ENCODE measurements at places on chromosomes 5 and 9.
A peak's percentile ranks its signal among the peaks of the same experiment; 100 is the strongest.

- DNase-seq = peak; percentile 19
These were observed 188.2 kb downstream of the TRIO start for GRCh38 chr5:14331386-14331781.

DNA sequence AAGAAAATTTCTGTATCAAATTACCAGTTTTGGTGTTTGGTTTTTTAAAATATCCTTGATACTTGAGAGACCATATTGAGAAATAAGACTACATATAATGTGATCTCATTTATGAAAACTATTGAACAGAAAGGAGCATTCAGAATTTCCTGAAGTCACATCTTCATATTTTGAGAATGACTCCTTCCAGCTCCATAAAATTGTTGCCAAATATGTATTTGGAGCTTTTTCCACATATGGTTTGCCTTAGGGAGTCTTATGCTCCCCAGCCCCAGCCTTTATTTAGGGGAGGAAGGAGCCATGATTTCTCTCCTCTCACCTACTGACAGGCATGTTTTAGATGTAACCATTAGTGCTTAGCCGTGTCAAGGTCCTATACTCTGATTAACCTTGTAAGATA lies 51.1 kb downstream of the GCNT1 start:
- no peak for DNase-seq

DNA sequence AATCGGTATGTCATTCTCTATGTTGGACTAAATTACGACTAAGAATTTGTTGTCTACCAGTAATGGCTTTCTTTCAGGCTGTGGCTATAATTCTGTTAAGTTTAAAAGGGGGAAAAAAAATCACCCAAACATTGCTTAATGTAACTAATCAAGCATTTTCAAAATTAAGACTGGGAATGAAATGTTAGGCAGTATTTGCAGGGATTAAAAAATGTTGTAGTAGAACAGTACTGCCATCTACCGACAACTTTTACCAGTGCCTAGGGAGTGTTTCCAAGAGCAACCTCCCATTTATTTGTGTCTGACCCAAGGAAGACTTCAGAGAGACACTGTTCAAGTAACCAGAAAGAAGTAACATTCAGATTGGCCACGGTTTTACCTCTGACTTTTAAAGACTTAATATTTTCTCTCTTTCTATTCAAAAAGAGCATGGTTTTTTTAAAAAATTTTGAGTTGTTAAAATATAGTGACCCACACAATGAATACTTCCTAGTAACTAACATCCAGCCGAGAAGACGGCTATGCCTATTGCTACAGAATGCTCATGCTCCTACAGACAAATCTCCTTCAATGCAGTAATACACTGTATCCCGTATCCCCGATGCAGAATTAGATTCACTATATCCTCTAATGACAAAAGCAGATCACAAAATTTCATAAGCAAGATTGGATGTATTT lies 92.4 kb downstream of the ARL15 start:
- DNase-seq = peak; percentile 5

GRCh38 chr9:129385211-129385934 lies 207.3 kb upstream of the IER5L start:
- DNase-seq = no peak

GRCh38 chr5:4205398-4205797 lies 609.8 kb downstream of the IRX1 start:
- DNase-seq = no peak

DNA sequence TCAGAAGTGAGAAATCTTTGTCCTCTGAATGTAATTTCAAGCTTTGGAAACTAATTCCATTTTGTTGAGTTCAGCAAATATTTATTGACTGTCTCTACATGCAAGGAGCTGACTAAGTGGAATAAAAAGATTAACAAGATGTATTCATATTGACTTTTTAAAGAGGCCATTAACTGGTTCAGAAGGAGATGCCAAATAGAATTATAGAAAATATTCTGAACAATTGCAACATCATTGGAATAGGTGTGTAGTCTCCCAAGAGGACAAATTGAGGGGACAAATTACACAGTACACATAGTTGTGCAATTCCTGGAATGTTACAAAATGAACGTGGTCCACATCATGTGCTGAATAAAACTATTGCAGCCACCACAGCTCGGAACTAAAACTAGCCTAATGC lies 224.2 kb downstream of the NPR3 start:
- DNase-seq = no peak

GRCh38 chr5:73901043-73901442 lies 275.0 kb downstream of the ARHGEF28 start:
- no peak for DNase-seq

- DNase-seq = no peak
These were observed 31.7 kb upstream of the SCAMP1 start for GRCh38 chr5:78328585-78329173.

DNA sequence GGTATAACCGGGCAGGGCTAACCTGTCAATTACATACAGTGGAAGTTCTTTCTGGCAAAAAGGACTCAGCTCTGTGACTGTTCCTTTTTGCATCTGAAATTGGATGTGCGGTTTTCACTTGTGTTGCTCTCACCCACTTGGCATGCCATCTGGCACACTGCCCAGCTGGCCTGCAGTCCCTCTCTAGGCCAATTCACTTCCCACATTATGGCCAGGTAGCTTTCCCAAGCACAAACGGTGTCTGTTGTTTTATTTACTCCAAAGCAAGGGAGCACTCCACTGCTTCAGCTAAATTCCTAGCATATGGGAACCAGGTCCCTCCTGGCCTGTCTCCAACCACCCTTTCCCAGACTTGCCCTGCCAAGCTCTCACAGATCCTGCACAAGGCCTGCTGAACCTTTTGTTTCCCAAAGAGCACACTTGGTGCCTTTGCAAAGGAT lies 132.5 kb downstream of the SEMA6A start:
- DNase-seq = no peak

DNA sequence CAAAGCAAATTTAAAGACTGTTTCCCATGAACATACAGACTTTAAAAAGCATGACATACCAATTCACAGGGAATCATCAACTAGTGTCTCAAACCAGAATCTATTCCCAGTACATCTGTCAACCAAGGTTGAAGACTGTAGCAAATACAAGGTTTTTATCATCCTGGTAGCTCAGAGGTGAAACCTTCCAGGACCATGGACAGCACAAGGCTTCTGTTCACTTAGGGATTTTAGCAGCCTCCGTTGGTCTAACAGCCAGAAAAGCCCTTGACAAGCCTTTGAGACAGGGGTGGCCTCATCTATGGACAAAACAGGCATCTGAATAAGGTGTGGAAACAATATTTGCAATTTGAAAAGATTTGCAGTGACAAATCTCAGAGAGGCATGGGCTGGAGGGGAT lies 119.0 kb downstream of the TRIM32 start:
- no peak for DNase-seq

DNA sequence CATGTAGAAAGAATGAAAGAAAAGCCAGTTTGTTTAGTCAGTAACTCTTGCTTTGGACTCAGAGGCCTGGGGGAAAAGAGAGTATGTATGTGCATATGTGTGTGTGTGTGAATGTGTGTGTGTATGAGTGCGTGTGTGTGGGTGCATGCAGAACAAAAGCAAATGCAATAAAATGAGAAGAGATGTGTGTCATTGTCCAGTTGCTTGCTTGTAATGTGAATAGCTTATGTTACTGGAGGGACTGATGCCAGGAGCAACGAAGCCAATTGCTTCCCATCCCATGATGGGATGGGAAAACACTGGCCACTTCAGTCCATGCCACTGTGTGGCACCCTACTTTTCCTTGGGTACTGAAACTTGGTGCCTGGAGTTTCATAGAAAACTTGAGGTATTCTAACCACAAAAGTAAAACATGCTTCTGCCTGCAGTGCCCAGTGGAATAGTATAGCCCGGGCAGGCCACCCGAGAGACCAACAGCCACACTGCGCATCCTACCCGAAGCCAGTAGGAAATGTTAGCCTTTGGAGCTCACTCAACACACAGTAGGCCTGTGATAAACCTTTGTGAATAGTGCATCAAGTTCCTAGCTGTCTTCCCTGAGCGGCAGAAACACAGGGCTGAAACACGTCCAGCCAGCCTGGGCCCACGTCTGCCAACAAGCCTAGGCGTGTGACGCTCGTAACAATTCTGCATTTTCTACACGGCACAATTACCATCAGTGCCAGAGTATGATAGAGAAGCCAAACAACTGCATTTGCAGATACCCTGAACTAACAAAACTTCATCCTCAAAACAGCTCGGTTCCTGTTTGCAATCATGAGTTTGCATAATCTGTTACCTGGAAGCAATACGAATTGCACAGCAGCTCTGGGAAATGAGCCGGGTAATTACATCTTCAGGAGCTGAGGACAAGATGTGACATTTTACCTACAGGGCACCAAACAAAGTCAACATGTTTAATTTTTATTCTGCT lies 198.1 kb downstream of the SYK start:
- DNase-seq = no peak

DNA sequence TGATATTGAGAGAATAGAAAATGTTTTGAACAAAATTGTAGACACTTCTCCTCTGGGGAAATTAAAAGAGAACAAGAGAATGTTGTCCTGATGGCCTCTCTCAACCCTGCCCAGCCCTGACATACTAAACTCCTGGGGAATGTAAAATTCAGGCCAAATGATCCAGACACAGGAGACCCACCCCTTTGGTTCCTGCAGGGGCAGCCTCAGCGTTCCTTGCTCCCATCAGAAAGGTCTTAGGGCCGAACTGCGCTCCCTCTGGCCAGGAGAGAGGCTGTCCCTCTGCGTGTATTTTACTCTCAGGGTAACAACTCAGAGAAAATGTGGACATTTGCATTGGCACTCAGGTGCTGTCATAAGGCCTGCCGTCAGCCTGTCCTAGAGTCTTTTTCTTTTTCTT lies 616.3 kb upstream of the KLF4 start:
- DNase-seq = no peak
